ENCODE measurements at places on chromosomes 5 and 9. TPM values are rescaled to one million over a fixed set of nuclear protein-coding genes. Genes with fewer than 3 reads are reported as not detected.

INSL6 gene
- not detected for total RNA-seq

GRCh38 chr9:114098936-114099668, at the start of gene KIF12:
TSS of gene KIF12 (minus strand) at chr9:114099292. CDS start at chr9:114099276, 16 bp downstream.
- peaks cover 57% of the 10 kb centered on the region for H3K27me3 ChIP-seq
- no peak within 1 kb of the TSS for H3K27ac ChIP-seq
- no peak within 1 kb of the TSS for H3K4me3 ChIP-seq
- H3K4me1 ChIP-seq, result peaks cover 6% of the 10 kb centered on the region
- no peak for DNase-seq
- no peaks in the 10 kb centered on the region for H3K36me3 ChIP-seq

DNA sequence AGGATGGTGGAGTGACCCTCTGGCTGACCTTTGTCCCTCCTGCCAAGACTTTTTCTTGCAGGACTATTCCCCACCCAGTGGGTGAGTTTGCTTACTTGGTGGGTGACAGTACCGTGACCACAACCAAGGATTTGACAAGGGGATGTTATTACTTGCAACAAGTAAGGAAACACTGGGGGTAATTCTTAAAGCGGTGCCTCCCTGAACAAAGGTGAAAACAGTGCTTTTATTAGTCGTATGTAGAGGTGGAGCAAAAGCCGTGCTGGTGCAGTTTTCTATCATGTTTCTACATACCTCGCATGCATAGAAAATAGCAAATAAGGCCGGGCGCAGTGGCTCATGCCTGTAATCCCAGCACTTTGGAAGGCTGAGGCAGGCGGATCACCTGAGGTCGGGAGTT, 41.0 kb upstream of the KDM4C start:
- peak overlapping the region; percentile 93 for H3K27ac ChIP-seq
- peak overlapping the region; percentile 86 for H3K4me3 ChIP-seq
- H3K36me3 ChIP-seq, result peaks cover 2% of the 10 kb centered on the region
- no peaks in the 10 kb centered on the region for H3K27me3 ChIP-seq

GRCh38 chr9:27414220-27414761, 109.8 kb upstream of the IFNK start:
- no peak for DNase-seq
- H3K36me3 ChIP-seq, result no peaks in the 10 kb centered on the region
- H3K27me3 ChIP-seq, result no peaks in the 10 kb centered on the region
- H3K4me1 ChIP-seq, result no peaks in the 10 kb centered on the region

PCDHGA5 gene
- total RNA-seq, result 0.06 TPM

Measured in activated naive CD8-positive, alpha-beta T cell treated with anti-CD3 and anti-CD28 coated beads for 36 hours (primary cell).